Prostate gland (tissue), 2 donors: ENCODE measurements at places on chromosomes 11 and 22. TPM values are rescaled to one million over a fixed set of nuclear protein-coding genes. Genes with fewer than 3 reads are reported as not detected.

The GRIA4 gene
- not detected for total RNA-seq

The MADD gene
- 53.6 TPM for total RNA-seq

The CCND1 gene
- total RNA-seq: 188 TPM

The PATE2 gene
- total RNA-seq: not detected

The SYT9 gene
- 2.2 TPM for total RNA-seq

The IRAG1 gene
- 43.6 TPM for total RNA-seq

The PYGM gene
- 22.4 TPM for total RNA-seq

The PTDSS2 gene
- total RNA-seq: 46.3 TPM

The MFRP gene
- total RNA-seq: not detected

The OR4D5 gene
- total RNA-seq: not detected

The KDM4F gene
- not detected for total RNA-seq

The CST6 gene
- 0.36 TPM for total RNA-seq

The BCO2 gene
- total RNA-seq: 3.2 TPM

The OSBP gene
- total RNA-seq: 46.1 TPM

The MYBPC3 gene
- total RNA-seq: not detected

The CCDC89 gene
- total RNA-seq: 1.4 TPM

The CCDC15 gene
- total RNA-seq: 7.1 TPM

The PKDREJ gene
- 0.68 TPM for total RNA-seq

The SYCE3 gene
- not detected for total RNA-seq

The PRAME gene
- total RNA-seq: 103 TPM

The MAP6 gene
- 21.5 TPM for total RNA-seq

GRCh38 chr11:14327116-14327515, 31.9 kb downstream of the RRAS2 start:
- no peaks in the 10 kb centered on the region for H3K36me3 ChIP-seq
- DNase-seq: no peak
- H3K27ac ChIP-seq: no peak overlapping the region
- no peaks in the 10 kb centered on the region for H3K4me1 ChIP-seq
- H3K4me3 ChIP-seq: no peak overlapping the region

- peaks cover 7% of the 10 kb centered on the region for H3K4me1 ChIP-seq
- H3K27me3 ChIP-seq: no peaks in the 10 kb centered on the region
- H3K36me3 ChIP-seq: no peaks in the 10 kb centered on the region
- peak overlapping the region; percentile 96 for H3K4me3 ChIP-seq
- no peak for DNase-seq
Measured at GRCh38 chr11:123742031-123742723, 717 bp upstream of the ZNF202 start.

- no peak for DNase-seq
- no peaks in the 10 kb centered on the region for H3K36me3 ChIP-seq
- no peak overlapping the region for H3K27ac ChIP-seq
- no peaks in the 10 kb centered on the region for H3K4me1 ChIP-seq
Measured at GRCh38 chr11:83715927-83716535, 429.9 kb upstream of the CCDC90B start.

DNA sequence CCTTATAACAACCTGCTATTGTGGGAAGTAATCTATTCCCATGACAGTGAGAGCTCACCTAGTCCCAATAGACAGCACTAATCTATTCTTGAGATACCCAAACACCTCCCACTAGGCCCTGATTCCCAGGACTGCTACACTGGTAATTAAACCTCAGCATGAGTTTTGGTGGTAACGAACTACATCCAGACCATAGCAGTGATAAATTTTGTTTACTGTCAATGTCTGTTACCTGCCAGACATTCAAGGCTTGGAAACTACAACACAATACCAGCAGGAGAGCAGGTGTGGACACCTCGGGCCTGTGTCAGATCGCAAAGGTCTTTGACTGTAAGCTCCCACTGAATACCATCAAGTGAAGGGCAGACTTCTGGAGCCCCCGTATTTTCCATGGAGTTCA, 187.1 kb downstream of the ARHGAP42 start:
- no peak for DNase-seq
- no peak overlapping the region for H3K4me3 ChIP-seq
- H3K4me1 ChIP-seq: no peaks in the 10 kb centered on the region

DNA sequence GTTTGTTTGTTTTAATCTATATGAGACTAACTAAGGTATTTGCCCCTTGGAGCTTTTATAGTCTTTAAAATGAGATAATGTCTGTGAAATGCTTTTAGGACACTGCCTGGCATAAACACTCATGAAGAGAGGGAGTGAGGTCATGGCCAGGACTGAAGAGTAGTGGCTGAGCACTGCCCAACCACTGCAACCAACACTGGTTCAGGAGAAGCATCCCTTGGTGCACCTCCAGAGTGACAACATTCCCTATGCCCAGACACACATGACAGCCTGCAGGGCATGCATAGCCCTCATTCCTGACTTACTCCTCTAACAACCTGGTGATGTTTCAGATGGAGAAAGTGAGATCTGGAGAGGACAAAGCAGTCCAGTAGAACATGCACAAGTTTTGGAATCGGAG, 36.1 kb downstream of the ME3 start:
- H3K36me3 ChIP-seq: no peaks in the 10 kb centered on the region
- DNase-seq: no peak
- no peaks in the 10 kb centered on the region for H3K4me1 ChIP-seq
- no peak overlapping the region for H3K4me3 ChIP-seq

GRCh38 chr22:40661671-40662070, 17.6 kb upstream of the MCHR1 start:
- no peaks in the 10 kb centered on the region for H3K4me1 ChIP-seq
- DNase-seq: no peak
- H3K27me3 ChIP-seq: no peaks in the 10 kb centered on the region
- H3K27ac ChIP-seq: no peak overlapping the region
- H3K4me3 ChIP-seq: no peak overlapping the region

DNA sequence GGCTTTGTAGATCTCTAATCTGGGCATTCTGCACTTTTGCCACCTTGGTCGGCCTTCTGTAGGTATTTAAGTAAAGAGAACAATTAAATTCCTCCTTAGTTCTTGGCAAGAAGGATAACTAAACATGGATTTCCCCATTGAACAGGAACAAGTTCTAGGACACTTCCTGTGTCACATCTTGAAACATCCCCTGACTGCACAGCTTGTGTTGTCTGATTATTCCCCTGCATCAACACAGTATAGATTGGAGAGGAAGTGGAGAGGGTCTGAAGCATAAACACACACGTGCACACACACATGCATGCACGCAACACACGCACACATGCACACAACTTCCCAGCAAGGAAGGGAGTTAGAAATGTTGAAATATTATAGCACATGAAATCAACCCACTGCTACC, 8.6 kb downstream of the ISX start:
- H3K4me1 ChIP-seq: no peaks in the 10 kb centered on the region
- no peak for DNase-seq
- no peaks in the 10 kb centered on the region for H3K36me3 ChIP-seq

- H3K4me3 ChIP-seq: no peak overlapping the region
- no peak for DNase-seq
- H3K36me3 ChIP-seq: no peaks in the 10 kb centered on the region
- H3K27me3 ChIP-seq: no peaks in the 10 kb centered on the region
- H3K4me1 ChIP-seq: no peaks in the 10 kb centered on the region
- H3K27ac ChIP-seq: no peak overlapping the region
Measured at GRCh38 chr11:112977755-112978154, 16.5 kb downstream of the NCAM1 start.

DNA sequence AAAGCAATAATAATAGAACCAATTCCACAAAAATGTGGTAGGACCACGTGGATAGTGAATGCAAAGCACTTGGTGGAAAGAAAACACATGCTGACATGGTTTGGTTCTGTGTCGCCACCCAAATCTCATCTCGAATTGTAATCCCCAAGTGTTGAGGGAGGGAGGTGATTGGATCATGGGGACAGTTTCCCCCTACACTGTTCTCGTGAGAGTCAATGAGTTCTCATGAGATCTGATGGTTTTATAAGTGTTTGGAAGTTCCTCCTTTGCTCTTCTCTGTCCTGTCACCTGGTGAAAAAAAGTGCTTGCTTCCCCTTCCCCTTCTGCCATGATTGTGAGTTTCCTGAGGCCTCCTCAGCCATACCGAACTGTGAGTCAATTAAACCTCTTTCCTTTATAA, 421.9 kb upstream of the CADM1 start:
- no peaks in the 10 kb centered on the region for H3K27me3 ChIP-seq
- H3K4me1 ChIP-seq: no peaks in the 10 kb centered on the region
- H3K4me3 ChIP-seq: no peak overlapping the region
- DNase-seq: no peak
- H3K36me3 ChIP-seq: no peaks in the 10 kb centered on the region

- H3K4me1 ChIP-seq: no peaks in the 10 kb centered on the region
- no peak for DNase-seq
- H3K4me3 ChIP-seq: no peak overlapping the region
Measured at GRCh38 chr11:8060146-8060719, 20.8 kb upstream of the TUB start.

GRCh38 chr11:111601636-111601978, 642 bp upstream of the SIK2 start:
- no peaks in the 10 kb centered on the region for H3K4me1 ChIP-seq
- H3K27me3 ChIP-seq: no peaks in the 10 kb centered on the region
- no peak for DNase-seq
- H3K27ac ChIP-seq: peak overlapping the region; percentile 97
- peak overlapping the region; percentile 79 for H3K4me3 ChIP-seq

DNA sequence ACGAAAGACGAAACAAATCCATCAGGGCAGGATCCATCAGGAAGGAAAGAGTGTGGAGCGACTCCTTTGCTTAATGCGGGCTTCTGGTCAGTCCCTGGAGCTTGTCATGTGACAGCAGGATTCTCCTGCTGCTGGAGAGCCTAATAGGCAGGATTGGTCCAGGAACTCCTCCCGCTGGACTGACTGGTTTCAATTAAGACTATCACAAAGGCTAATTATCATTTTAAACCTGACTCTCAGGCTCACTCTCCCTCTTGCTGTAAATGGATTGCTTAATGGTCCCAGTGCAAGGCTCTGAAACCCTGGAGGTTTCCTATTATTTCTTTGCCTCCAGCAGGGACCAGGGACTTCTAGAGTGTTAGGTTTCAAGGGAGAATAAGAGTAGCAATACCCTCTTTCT, 493.8 kb downstream of the NTM start:
- no peak overlapping the region for H3K4me3 ChIP-seq
- H3K27ac ChIP-seq: no peak overlapping the region
- DNase-seq: no peak

GRCh38 chr11:118437208-118438125, 1.2 kb downstream of the KMT2A start:
- peak overlapping the region; percentile 97 for H3K27ac ChIP-seq
- H3K4me1 ChIP-seq: peaks cover 7% of the 10 kb centered on the region
- H3K27me3 ChIP-seq: no peaks in the 10 kb centered on the region

DNA sequence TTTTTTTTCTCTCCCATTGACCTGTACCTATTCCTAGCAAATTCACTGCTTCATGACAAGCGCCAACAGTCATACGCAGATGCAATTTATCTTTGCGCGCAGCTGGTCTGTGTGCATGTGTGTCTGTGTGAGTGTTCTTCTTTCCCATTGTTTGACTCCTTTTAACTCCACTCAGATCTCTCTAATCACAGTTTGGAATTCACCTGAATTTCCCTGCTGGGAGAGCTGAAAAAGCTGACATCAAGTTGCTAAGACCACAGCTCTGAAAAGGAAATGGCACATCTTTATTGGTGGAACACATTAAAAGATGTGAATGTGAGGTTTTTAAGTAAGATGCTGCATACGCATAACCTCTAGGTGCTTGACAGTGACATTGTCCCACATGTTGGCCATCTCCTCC, 187.4 kb upstream of the MTMR2 start:
- no peak overlapping the region for H3K27ac ChIP-seq
- H3K4me3 ChIP-seq: no peak overlapping the region
- H3K4me1 ChIP-seq: no peaks in the 10 kb centered on the region
- DNase-seq: no peak

GRCh38 chr22:30777587-30777986, 82.9 kb downstream of the OSBP2 start:
- H3K27me3 ChIP-seq: no peaks in the 10 kb centered on the region
- H3K27ac ChIP-seq: no peak overlapping the region

DNA sequence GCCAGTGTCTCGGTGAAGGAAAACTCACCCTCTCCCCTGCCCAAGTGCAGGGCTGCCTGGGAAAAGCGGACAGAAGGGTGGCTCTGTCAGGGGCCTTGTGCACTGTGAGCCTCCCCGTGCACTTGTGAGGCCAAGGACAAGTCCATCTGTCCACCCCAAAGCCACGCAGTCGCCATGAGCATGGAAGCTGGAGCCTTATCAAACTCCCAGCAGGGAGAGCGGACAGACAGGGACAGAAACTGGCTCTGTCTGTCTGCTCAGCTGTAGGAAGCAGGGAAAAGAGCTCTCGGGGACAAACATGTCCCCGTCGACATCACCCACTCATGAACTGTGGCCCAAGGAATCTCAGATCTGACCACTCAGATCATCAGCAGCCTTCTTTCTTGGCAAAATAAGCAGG, 1385.4 kb downstream of the TBC1D22A start:
- H3K27me3 ChIP-seq: peaks cover 11% of the 10 kb centered on the region
- no peaks in the 10 kb centered on the region for H3K4me1 ChIP-seq
- no peaks in the 10 kb centered on the region for H3K36me3 ChIP-seq
- H3K27ac ChIP-seq: no peak overlapping the region
- no peak overlapping the region for H3K4me3 ChIP-seq
- no peak for DNase-seq

DNA sequence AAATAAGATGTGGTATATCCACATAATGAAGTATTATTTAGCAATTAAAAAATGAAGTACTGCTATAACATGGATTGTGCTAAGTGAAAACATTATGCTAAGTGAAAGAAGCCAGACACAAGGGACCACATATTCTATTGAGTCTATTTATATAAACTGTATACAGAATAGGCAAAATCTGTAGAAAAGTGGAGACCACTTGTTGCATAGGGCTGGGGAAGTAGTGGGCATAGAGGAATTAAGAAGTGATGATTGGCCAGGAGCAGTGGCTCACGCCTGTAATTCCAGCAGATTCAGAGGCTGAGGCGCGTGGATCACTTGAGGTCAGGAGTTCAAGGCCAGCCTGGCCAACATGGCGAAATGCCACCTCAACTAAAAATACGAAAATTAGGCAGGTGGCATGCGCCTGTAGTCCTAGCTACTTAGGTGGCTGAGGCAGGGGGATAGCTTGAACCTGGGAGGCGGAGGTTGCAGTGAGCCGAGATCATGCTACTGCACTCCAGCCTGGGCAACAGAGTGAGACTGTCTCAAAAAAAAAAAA, 109.6 kb downstream of the RBFOX2 start:
- H3K27me3 ChIP-seq: no peaks in the 10 kb centered on the region
- H3K27ac ChIP-seq: no peak overlapping the region
- DNase-seq: no peak
- H3K4me3 ChIP-seq: no peak overlapping the region

- no peaks in the 10 kb centered on the region for H3K4me1 ChIP-seq
- DNase-seq: no peak
- H3K27me3 ChIP-seq: no peaks in the 10 kb centered on the region
- H3K27ac ChIP-seq: no peak overlapping the region
- H3K4me3 ChIP-seq: no peak overlapping the region
- H3K36me3 ChIP-seq: no peaks in the 10 kb centered on the region
Measured at GRCh38 chr11:88326099-88326498, 11.4 kb downstream of the CTSC start.

GRCh38 chr11:111851636-111852035, 19.7 kb downstream of the ALG9 start:
- H3K27ac ChIP-seq: no peak overlapping the region
- no peaks in the 10 kb centered on the region for H3K27me3 ChIP-seq
- no peak for DNase-seq
